ENCODE measurements at places on chromosomes 11 and 22.

DNA sequence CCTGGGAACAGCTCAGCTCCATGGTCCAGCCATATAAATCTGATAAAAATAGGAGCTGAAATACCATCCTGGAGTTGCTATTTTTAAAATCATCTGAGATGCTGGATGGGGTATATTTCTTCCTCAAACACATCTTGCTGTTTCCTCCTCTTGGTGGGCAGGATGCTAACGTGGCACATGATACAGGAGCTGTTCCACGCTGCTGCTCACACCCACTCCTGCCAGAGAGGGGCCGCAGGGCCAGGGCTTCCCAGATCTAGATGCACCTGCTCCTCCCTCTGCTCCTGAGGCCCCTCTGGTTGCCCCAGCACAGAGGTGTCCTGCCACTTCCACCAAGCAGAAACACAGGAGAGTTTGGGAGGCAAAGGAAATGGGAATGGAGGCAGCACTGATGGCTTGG lies 3.3 kb upstream of the ST3GAL4 start:
- DNase-seq: no peak

GRCh38 chr11:78419327-78419726 lies 1.7 kb upstream of the GAB2 start:
- no peak for DNase-seq

GRCh38 chr22:41899992-41900651 lies 14.8 kb downstream of the SHISA8 start:
- DNase-seq: no peak

DNA sequence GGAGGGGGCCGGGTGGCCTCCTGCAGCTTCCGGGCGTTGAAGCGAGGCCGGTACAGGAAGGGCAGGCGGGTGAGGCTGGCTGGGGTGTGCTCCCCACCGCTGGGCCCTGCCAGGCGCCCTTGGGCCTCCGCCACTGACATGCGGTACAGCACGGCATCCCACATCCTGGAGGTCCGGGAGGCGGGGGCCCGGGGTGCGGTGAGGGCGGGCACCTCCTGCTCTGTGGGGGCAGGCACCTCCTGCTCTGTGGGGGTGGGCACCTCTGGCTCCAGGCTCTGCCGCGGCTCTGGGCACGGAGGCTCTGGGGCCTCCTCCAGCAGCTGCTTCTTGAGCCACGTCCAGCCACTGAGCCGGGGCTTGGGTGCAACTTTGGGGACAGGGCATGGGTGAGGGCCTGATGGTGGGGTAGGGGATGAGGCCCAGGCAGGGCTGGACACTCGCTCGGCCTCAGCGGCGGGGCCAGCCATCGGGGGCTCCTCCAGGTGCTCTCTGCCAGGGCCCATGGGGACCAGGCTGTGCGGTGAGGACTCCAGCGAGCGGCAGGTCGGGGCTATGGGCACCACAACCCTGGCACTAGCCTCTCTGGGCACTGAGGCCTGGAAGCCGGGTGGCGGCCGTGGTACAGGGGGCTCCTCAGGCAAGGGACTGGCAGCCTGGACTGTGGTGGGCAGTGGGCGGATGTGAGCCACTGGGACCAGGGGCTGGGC lies 2.3 kb downstream of the PRR33 start:
- DNase-seq: peak; percentile 94

GRCh38 chr11:2748061-2748813 lies 48.4 kb upstream of the KCNQ1OT1 start:
- no peak for DNase-seq

- no peak for DNase-seq
Observed at GRCh38 chr11:104581246-104581980, 316.8 kb downstream of the CASP12 start.

DNA sequence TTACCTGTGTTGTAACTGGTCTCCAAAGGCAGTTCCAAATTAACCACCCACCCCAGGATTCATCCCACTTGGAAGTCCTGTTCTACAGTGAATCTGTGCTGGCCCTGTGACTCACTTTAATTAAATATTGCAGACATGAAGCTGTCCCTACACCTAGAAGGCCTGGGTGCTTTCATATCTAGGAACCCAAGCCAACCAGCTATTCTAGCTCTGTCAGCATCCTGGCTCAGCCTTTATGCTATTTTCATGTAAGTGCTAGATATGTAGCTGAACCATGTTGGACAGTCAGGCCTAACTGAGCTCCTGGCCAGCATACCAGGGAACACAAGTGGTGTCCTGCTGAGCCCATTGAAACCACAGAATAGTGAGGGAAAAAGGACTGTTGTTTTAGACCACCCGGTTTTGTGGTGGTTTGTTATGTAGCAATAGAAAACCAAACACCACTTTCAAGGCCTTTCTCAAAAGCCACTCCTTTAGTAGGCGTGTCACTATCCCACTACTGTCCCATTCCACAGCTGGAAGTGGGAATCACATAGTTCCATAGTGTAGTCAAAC lies 30.3 kb downstream of the CNTF start:
- no peak for DNase-seq

- no peak for DNase-seq
Observed at GRCh38 chr22:35721960-35722359, 4.3 kb downstream of the APOL5 start.

- DNase-seq: no peak
Observed at GRCh38 chr11:2509481-2510001, 64.7 kb downstream of the KCNQ1 start.

DNA sequence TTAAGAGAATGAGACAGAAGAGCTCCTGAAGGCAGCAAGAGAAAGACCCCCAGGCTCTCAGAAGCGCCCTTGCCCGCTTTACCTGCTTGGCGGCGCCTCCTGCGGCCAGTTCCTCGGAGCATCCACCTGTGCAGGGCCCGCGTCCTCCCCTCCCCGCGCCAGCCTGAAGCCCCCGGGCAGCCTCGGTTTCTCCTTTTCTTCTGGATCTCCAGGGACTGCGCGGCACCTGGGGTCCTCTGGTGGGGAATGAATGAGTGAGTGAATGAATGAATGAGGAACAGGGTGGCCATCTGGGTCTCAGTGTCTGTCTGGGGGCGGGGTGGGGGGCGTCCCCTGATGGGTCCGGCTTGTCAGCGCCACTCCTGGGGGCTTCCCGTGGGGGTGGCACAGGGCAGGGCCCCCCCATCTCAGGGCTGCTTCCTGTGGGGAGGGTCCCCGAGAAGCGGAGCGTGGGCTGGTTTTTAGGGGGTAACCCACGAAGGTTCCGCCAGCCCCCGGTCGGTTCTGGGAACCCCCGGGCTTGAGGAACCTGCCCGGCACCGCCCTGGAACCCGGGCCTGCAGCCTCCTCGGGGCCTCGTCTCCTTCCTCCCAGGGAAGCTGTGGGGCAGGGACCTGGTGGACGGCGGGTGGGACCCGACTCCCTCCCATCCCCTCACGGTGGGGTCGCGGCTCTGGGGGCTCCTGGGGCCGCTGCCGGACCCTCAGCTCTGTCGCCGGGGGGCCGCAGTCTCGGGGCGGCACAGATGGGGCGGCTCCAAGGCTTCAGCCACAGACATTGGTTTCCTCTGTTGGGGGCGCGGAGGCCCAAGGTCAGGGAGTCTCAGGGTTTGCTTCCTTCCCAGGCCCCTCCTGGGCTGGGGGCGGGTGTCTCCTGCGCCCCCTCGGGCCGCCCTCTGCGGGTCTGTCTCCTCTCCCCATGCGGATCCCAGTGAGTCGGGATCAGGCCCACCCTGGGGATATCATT lies 8.3 kb upstream of the KRTAP5-7 start:
- no peak for DNase-seq

DNA sequence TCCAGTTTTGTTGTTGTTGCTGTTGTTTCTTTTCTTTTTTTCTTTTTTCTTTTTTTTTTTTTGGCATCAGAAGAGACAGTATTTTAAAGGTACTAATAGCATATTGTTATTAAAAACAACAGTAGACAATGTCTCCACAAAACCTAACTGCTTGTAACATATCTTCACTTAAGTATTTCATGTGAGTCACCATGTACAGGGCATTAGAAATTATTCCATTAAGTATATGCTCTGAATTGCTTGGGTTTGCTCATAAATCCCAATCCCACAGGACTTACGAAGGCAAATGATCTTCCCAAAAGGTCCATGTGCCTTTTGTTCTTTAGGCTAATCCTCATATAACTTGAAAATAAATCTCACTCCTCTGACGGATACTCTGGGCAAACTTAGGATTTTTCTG lies 35.9 kb downstream of the MAP6 start:
- no peak for DNase-seq

GRCh38 chr11:121754598-121754997 lies 301.8 kb upstream of the SORL1-AS1 start:
- no peak for DNase-seq

- DNase-seq: no peak
Observed at GRCh38 chr11:69864686-69865661, 45.8 kb upstream of the FGF3 start.

- DNase-seq: no peak
Observed at GRCh38 chr11:34928960-34929680, 12.7 kb downstream of the PDHX start.

DNA sequence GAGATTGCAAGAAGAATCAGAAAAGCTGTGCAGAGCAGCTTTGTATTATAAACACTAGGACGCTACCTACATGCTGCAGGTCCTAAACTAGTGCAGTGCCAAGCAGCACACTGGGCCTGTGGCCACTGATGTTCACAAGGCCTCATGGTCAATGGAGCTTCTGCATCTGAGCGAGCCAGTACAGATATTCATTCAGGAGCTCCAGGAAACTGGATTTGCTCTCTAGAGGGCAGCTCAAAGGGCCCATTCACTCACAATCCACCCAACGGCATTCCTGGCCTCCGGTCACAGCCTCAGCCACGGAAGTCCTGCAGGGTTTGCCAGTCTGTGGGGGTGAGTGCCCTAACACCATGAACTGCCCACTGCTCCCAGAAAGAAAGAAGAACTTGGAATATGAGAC lies 5.8 kb upstream of the TBC1D10A start:
- DNase-seq: no peak

GRCh38 chr22:29735416-29735815 lies 15.6 kb downstream of the CABP7 start:
- no peak for DNase-seq

GRCh38 chr22:41288245-41288946 lies 2.4 kb upstream of the RANGAP1 start:
- no peak for DNase-seq

GRCh38 chr11:30893318-30893717 lies 307.2 kb upstream of the MPPED2 start:
- no peak for DNase-seq

DNA sequence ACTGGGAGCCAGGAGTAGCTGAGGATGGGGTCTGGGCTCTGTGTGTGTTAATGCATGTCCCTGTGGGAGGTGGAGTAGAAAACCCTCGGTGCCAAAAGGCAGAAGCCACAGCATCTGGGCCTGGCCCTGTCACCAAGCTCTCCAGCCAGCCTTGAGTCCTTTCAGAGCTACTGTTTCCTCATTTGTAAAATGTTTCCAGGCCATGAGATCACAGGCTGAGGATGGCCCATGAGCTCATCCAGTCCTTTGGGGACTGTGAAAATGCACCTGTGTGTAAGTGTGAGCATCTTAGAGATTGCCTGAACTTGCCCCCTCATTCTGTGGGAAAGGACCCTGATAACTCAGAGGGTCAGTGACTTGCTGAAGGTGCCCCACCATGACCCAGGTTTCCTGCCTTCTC lies 9.1 kb downstream of the ANKK1 start:
- DNase-seq: no peak
